Esophagus squamous epithelium (tissue), 5 donors: ENCODE measurements at places on chromosomes 1 and 21.

DNA sequence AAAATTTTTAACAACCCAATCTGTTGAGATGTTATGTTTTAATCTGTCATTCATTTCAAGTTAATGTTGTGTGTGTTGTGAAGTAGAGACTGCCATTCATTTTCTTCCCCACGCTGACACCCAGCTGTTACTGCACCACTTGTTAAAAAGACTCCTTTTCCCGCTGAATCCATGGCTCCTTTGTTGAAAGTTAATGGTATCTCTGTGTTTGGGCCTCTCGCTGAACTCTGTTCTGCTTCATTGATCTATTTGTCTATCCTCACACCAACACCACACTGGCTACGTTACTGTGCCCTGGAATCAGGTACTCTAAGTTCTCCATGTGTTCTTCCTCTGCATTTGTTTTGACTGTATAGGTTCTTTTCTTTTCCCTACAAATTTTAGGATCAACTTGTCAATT lies 58.2 kb downstream of the PDE9A start:
- DNase-seq = no peak

GRCh38 chr1:182102043-182102416 lies 40.5 kb upstream of the ZNF648 start:
- no peak for DNase-seq

DNA sequence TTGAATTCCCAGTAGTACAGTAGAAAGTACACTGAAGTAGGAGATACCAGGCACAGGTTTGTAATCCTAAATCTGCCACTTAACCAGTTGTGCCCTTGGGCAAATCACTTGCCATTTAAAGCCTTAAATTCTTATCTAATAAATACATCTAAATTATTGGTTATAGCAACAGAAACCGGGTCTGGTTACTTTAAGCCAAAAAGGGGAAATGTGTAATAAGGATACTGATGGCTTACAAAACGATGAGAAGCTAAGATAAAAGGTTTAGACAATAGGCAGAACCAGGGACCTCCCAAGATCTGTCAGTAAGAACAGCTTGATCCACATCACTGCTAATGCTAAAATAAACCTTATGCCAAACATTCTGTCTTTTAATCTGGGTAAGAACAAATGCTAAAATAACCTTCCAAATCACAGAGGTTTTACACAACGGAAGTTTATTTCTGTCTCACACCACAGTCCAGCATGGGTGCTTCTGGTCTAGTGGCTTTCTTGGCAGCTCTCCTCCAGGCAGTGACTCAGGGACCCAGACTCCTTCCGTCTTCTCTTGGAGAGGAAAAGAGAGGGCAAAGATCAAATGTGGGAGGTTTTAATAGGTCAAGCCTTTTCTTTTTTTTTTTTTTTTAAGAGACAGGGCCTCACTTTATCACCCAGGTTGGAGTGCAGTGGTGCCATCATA lies 16.5 kb upstream of the ZMYM1 start:
- DNase-seq = no peak

DNA sequence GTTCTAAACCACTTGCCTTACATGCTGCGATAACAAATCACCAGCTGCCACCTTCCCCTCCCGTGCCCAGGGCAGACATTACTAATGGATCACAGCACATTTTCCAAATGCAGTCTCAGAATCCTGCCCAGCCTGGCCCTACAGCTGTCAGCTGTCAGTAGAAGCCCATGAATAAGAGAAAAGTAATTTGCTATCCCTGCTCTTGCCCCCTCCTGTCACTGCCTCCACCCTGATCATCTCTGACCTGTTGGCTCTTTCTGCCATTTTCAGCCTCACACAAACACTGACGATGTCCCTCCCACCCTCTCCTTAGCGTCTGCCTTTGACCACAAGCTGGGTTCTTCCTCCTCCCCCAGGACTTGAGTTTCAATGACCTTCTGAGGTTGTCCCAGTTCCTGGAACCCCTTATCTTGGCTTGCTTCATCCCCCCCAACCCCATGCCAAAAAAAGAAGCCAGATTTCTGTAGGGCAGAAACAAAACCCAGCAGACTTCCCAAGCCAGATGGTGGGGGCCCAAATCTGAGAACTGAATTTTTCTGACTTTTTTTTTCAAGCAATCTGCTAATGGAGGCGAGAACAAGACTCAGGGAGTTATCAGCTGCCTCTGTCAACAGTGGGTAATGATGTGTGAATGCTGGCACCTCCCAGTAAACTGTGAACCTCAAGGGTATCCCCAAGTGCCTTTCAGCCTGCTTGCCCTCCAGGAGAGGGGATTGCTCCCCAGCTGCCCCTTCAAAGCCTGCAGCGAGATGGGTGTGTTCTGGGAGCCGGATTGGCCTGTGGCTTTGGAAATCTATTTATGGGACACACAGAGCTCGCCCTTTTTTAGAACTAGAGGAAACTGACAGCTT lies 216.5 kb upstream of the VAMP3 start:
- DNase-seq = no peak

DNA sequence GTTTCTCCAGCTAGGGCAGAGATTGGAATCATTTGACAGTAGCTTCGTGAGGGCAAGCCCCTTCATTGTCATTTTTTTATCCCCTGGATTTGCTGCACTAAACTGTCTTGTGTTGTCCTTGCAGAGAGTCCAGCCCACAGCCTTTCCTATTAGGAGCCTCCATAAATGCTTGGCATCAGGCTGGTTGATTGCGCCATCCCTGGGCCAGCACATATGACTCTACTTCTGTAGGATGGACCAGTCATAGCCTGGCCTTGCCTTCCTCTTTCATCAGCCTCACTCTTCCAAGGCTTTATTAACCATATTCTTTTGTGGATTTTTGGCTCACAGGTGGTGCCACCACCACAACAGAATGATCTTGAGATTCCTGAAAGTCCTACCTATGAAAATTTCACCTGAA lies 31.4 kb downstream of the LY9 start:
- no peak for DNase-seq

DNA sequence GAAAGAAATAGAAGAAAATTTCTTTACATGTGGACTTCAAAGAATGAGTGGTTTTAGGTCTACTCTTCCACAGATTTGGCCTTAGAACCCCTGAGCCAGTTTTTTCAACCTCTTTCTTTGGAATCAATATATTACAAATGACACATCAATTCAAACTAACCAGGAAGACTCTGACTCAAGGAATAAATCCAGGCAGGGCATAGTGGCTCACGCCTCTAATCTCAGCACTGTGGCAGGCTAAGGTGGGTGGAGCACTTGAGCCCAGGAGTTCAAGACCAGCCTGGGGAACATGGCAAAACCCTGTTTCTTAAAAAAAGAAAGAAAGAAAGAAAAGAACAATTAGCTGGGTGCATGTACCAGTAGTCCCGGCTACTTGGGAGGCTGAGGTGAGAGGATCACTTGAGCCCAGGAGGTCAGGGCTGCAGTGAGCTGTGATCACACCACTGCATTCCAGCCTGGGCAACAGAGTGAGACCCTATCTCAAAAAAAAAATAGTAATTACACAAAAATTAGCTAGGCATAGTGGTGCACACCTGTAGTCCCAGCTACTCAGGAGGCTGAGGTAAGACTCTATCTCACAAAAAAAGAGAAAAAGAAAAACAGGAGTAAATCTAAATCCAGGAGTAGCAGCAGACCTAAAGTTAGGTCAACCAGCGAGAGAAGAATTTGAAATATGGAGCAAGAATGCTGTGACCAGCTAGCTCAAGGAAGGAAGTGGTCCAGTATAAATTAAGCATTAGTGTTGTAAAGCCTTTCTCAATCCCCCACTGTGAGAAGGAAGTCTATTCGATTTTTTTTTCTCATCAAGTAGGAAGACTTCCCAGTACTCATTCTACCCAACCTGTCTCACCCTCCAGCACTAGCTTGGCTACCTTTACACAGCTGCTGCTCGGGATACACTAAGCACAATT lies 1.9 kb downstream of the SORT1 start:
- no peak for DNase-seq

- DNase-seq = no peak
Measured at GRCh38 chr1:109618661-109619575, 498 bp downstream of the GNAT2 start.

GRCh38 chr1:63777286-63777685 lies 3.5 kb downstream of the ROR1 start:
- no peak for DNase-seq

GRCh38 chr21:35627462-35627861 lies 432.9 kb downstream of the SETD4 start:
- DNase-seq = no peak

DNA sequence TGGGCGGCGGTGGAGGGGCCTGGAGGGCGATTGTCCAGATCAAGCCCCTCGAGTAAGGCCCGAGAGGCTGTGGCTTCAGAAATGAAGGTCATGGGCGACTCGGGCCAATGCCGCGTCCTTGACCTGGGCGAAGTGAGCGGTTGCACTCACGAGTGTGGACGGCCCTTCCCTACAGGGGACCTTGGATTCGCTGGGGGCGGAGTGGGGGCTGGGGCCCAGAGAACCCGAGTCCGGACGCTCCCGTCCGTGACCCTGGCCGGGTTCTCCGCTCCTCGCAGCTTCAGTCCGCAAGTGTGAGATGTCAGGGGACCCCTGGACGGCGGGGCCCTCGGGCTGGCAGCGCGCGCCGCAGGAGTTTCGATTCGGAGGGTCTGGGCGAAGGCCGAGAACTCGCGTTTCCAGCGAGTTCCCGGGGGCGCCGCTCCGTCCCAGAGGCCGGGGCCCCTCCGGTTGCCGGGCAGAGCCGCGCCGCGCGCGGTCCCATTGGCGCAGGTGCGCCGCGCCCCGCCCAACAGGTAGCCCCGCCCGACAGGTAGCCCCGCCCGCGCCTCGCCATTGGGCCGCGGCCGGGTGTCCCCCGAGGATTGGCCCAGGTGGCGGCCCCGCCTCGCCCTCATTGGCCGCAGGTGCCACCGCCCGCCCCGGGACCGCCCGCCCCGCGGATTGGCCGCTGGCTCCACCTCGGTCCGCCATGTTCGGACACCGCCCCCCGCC lies at the start of gene PRKCZ:
PRKCZ (plus strand) TSS at position 694 of the 714 bp plus-strand sequence. CDS start 220 bp downstream, outside the sequence.
- peak; percentile 47 for DNase-seq

- no peak for DNase-seq
Measured at GRCh38 chr1:215005656-215006345, 76.7 kb upstream of the KCNK2 start.

GRCh38 chr1:168179438-168180147 lies 831 bp downstream of the TIPRL start:
- no peak for DNase-seq

GRCh38 chr1:206002871-206003801 lies at the start of gene RAB7B:
Gene RAB7B (minus strand): TSS chr1:206003395. CDS start chr1:205994135, 9,260 bp downstream.
- no peak for DNase-seq

GRCh38 chr1:90710579-90711536 lies 6.2 kb downstream of the BARHL2 start:
- no peak for DNase-seq

- DNase-seq = no peak
Measured at GRCh38 chr1:42815941-42816584, 859 bp upstream of the ERMAP start.

DNA sequence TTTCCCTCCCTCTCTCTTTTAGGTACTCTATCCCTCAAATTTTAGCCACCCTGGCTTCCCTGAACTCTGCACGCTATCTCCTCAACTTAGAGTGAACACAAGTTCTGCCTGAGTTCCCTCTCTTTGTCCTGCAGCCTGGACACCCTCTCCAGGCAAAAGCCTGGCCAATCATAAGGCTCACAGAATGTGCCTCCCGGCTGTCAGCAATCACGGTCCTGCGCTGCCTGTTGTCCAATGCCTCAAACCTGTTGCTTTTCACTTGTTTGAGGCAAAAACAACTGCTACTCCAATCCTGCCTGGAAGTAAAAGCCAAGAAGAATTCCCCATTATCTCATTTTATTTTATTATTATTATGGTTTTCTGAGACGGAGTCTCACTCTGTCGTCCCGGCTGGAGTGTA lies 66.1 kb downstream of the LGR6 start:
- DNase-seq = no peak

- no peak for DNase-seq
Measured at GRCh38 chr1:230125640-230126528, 58.8 kb downstream of the GALNT2 start.

DNA sequence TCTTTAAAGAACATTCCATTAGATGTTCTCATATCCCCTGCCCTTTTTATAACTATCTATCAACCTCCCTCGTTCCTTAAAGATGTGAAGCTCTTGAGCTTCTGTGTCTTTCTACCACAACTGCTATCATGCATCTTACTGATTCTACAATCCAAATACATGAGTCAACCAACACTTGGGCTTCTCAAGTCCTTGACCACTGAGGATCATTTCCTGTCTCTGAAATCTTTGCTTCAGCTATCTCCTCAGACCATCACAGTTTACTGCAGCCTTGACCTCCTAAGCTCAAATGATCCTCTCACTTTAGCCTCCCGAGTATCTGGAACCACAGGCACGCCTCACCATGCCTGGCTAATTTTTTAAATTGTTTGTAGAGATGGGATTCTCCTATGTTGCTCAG lies 75.2 kb downstream of the FMO4 start:
- no peak for DNase-seq

GRCh38 chr1:248805876-248806275 lies 19.8 kb downstream of the SH3BP5L start:
- no peak for DNase-seq

- DNase-seq = no peak
Measured at GRCh38 chr1:22839806-22840205, 129.2 kb downstream of the EPHB2 start.

- no peak for DNase-seq
Measured at GRCh38 chr21:38257667-38258066, 876 bp downstream of the KCNJ15 start.

GRCh38 chr1:183168308-183168707 lies 17.8 kb upstream of the LAMC2 start:
- DNase-seq = no peak

DNA sequence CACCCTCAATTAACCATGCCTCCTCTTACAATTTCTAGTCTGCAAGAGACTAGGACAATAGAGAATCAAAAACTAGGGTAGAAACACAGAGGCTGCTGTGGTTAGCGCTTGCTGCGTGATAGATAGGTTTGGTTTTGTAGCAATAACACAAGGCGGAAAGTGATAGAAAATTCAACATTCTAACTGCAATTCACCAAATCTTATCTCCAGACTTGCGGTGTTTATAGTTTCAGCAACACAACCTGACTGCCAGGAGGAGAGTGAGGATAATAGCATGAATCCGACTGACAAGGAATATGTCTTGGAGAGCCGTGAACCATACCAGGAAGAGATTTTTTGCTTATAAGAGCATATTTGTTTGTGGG lies 30.7 kb upstream of the IFNAR2 start:
- DNase-seq = no peak

DNA sequence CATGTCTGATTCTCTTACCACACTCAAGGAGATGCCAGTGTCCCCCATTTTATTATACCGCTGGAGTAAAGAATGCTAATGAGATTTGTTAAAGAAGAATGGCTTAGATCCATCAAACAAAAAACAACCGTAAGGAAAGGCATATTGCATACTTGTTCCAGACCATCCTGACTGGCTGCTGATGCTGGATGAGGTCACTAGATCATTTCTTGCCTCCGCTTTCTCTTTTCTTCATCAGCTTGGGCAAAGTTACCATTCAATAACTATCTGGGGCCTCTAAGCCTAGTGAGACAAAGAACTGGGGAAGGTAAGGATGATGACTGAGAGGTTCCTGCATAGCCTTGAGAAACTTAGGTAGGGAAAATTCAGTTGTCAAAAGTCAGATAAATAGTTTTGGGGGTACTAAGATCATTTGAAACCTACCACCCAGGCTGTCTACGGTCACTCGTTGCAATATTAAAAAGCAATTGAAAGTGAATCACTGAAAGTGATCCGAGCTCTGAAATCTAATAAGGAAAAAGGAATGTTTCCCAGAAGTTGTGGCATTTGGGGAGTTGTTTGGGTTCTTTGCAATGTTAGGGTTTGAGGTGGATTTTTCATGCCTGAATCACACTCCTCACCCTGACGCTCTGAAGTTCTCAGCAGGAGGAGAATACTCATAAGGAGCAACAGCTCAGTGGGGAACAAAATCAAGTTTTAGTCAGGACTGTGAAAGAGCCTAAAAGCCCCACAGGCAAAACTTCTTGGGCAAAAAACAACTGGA lies 176.8 kb downstream of the HHIPL2 start:
- DNase-seq = no peak

- DNase-seq = no peak
Measured at GRCh38 chr1:111811891-111812290, 56.2 kb downstream of the DDX20 start.
